ENCODE measurements at places on chromosomes 7 and 10.

- no peak for DNase-seq
These were observed 45.0 kb upstream of the GRM3 start for GRCh38 chr7:86598721-86599120.

DNA sequence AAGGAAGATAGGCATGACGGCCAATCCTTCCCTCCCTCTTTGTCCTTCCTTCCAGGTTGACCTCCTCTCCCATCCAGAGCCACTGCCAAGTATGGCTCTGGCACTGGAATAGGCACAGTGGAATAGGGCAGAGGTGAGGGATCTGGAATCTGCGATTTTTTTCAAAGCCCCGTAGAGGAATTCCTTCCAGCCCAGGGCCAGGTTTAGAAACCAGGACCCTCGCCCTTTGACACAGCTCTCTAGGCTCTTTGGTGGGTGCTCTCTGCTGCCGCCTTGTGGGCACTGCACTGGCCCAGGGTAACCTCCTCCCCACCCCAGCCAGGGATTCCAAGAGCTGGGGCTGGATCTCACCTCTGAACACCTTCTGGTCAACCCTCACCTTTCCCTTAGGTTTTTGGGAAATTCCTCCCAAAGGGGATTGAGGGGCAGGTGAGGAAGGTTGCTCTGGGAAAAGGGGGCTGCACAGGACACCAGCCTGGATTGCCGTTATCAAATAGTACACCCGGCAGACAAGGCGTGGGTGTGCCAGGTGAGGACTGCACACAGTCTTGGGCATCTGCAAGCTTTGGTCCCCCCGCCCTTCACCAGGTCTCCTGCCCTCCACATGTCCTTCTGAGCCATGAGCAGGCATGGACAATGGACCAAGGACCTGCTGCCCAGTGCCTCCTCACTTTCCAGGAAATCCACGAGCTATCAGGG lies 22.8 kb downstream of the C10orf105 start:
- peak; percentile 74 for DNase-seq

- DNase-seq, result no peak
These were observed 31.5 kb upstream of the NPFFR1 start for GRCh38 chr10:70315276-70315675.

DNA sequence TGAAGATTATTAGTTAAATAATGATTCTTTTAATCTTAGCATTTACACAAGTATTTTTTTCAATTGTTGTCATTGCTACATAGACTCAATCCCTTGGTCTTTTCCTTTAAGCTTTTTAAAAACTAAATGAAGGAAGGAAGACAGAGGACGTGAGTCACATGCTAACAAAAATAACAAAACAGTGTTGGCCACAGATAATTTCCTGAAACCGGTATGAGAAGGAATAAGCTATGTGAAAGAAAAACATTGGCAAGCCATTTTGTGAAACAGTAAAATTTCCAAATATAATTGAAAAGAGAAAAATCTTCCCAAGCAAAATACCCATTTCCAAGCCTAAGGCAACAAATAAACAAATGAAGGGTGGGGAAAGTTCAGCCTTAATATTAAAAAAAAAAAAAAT lies 223.0 kb downstream of the AHR start:
- DNase-seq, result no peak

DNA sequence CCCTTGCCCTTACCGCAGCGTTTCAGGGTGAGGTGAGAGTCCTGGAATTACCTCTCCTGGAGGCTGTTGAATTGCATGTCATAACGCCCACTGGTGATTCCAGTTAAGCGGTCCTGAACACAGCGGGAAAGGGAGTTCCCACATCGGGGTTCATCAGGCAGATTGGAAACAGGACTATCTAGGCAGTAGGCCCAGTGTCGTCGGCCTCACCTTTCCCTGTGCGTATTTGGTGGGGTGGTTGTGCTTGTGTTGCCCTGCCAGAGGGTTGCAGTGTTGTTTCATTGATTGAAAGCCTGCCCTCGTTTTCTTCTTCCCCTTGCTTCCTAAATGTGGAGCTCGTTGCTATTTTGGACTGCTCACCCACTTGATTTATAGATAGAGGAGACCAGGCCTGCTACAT lies 10.6 kb upstream of the SUN1 start:
- DNase-seq, result no peak
